ENCODE measurements at places on chromosomes 1 and 21. TPM values are rescaled to one million over a fixed set of nuclear protein-coding genes. Genes with fewer than 3 reads are reported as not detected.

DNA sequence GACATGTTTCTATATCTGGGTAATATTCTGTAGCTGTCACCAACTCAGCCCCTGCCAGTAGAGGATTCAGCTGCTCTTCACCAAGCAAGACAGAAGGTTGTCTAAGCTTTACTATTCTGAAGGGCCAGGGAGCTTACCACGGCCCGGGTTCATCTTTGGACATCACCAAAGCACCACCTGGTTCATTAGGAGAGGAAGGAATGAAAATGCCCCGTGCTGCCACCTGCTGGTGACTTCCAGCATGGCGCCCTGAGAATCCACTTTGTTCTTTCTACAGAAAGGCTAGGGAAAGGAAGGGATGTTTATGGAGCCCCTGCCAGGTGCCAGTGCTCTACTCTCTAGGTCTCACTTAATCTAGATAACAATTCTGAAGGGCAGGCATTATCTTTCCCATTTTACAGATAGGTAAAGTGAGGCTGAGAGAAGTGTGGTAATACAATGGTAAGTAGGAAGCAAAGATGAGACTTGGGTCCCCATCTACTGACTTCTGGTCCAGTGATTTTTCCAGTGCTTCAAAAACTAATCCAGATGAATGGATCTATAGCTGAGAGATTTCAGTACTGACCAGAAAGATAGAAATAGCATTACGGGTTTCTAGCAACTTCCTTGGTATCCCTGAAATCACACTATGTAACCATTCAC lies 79.5 kb downstream of the BEND5 start:
- H3K4me1 ChIP-seq = no peaks in the 10 kb centered on the region
- peak; percentile 78 for DNase-seq
- H3K27me3 ChIP-seq = no peaks in the 10 kb centered on the region
- H3K4me3 ChIP-seq = no peak overlapping the region
- no peak overlapping the region for H3K27ac ChIP-seq
- H3K36me3 ChIP-seq = no peaks in the 10 kb centered on the region

DNA sequence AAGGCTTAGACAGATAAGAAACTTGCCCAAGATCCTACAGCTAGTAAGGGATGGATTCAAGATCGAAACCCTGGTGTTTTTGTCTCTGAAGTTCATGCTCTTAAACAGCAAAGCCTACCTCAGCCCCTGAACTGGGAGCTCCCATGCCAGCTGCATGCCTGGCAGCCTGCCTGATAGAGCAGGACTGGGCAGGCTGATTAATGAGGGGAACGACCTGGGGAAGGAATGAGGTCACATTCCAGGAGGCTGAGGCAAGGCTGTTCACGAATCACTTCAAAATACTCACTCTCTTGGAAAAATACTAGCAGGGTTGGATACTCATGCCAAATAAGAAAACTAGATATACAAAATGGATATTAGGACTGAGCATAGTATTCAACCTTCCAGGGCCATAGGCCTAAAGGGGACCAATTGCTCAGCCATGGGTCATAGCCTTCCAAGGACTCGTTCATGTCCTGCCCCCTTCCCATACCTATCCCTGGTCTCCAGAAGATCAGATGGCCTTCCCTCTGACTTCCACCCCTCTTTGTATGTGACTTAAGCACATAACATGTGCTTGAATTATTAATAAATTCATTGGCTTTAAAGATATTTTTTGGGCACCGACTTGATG lies 15.6 kb upstream of the TACSTD2 start:
- no peak overlapping the region for H3K4me3 ChIP-seq
- H3K27me3 ChIP-seq = no peaks in the 10 kb centered on the region
- H3K27ac ChIP-seq = no peak overlapping the region
- DNase-seq = no peak

GRCh38 chr1:228197555-228198147 lies 10.2 kb upstream of the OBSCN start:
- DNase-seq = no peak
- H3K4me1 ChIP-seq = no peaks in the 10 kb centered on the region
- no peaks in the 10 kb centered on the region for H3K27me3 ChIP-seq
- H3K27ac ChIP-seq = no peak overlapping the region

ST6GALNAC5 gene
- not detected for polyA plus RNA-seq
